ENCODE measurements at places on chromosomes 2 and 18.

- no peak for DNase-seq
Measured at GRCh38 chr2:112301973-112302372, 26.6 kb downstream of the ZC3H6 start.

DNA sequence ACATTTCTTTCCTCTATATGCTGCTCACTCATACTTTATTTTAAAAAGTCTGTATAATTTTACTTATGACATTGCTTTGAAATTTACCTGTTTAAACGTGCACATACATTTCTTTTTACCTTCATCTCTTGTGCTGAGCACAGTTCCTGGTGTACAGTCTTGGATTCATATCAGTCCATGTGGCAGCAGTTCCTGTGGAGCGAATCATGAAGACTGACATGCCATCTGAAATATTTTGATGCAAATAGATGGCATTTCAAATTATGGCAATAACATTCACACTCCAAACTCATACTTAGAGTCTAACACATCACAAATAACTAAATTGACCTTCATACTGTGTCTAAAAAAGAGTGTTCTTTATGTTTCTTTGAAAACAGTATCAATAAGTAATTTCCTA is 90.3 kb upstream of the CDH2 start:
- DNase-seq: no peak

DNA sequence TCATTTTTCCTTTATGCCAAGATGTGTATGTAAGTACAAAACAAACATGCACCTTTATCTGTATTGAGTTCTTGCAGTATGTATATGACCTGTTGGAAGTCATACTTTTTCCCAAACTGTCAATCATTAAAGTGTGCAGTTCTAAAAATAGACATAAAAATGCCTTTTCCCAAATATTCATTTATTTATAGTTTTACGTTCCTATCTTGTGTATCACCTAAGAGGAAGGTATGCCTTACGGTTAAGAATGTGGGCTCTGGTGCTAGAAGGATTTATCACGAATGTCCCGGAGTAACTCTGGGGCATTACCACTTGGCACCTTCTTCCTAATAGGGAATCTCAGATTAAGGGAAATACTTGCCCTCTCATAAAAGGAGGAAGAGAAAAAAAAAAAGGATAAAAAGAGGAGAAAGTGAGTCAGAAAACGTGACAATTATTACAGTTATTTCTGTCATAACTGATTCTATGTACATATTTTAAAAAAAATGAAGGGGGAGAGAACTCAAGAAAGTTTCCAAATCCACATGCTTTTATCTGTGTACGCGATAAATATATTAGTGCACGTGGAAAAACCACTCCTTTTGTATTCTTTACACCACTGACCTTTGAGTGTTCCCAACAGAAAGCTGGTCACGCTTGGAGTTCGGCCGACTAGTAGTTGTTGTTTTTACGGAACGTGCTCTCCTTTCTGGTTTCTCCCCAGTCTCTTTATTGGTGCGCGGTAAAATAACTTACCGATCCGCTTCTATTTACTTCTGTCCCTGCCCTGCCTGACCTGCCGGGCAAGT is 721 bp downstream of the MCEE start:
- no peak for DNase-seq

DNA sequence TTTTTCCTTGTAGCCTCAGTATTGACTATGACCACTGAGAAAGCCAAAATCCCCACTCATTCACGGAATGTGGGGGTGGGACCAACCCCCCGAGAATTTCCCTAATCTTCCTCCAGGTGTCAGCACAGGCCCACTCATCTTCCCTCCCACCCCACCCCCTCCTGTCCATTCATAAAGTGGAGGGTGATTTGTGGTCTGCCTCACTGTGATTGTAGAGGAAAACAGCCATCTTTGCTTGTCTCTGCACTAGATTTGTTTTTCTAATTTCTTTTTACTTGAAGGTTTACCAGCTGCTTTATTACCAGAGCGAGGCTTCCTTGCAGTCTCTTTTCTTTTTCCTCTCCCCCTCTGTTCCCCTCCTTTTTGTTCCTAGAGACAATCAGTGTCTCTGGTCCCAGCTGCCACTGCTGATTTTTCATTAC is 171.8 kb downstream of the ICOS start:
- DNase-seq: peak; percentile 77

- DNase-seq: peak; percentile 88
Measured at GRCh38 chr2:63050334-63051041, at the start of gene OTX1. OTX1 (plus strand) TSS chr2:63050830; CDS start chr2:63052991, 2,161 bp downstream.

DNA sequence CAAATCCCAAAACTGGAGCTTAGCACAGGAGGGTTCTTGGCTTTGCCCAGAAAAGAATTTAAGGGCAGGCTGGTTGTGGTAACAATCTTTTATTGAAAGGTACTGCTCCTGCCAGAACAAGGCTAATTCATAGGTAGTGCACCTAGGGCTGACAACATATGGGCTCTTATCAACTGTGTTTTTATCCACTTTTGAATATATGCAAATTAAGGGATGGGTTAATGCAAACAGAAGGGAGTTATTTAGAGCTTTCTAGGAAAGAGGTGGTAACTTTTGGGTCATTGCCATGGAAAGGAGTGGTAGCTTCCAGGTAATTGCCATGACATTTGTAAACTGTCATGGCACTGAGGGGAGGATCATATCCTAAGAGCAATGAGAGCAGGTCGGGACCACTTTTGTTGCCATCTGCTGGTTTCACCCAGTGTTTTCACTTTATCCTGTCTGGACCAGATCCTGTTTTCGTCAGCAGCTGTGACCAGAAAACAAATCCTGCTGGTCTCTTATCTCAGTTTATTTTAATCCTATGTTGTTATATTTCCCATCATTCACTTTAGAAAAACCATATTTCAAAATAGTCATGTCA is 981 bp downstream of the C2orf66 start:
- DNase-seq: no peak

DNA sequence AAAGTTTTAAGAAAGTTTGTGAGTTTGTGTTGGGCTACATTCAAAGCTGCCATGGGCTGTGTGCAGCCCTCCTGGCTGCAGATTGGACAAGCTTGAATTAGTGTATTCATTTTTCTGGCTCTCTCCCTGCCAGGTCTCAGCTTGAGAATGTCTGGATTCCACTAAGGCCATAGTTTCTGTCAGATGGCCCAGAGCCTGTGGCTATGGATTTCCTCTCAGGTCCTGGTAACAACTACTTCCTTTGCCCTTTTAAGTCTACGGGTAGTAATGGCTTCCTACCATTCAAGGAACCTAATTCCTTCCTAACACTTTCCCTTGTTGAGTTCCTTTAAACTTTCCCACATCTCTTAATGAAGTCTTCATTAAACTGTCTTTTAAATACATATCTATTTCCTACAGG is 24.3 kb upstream of the PSMD14 start:
- DNase-seq: no peak

DNA sequence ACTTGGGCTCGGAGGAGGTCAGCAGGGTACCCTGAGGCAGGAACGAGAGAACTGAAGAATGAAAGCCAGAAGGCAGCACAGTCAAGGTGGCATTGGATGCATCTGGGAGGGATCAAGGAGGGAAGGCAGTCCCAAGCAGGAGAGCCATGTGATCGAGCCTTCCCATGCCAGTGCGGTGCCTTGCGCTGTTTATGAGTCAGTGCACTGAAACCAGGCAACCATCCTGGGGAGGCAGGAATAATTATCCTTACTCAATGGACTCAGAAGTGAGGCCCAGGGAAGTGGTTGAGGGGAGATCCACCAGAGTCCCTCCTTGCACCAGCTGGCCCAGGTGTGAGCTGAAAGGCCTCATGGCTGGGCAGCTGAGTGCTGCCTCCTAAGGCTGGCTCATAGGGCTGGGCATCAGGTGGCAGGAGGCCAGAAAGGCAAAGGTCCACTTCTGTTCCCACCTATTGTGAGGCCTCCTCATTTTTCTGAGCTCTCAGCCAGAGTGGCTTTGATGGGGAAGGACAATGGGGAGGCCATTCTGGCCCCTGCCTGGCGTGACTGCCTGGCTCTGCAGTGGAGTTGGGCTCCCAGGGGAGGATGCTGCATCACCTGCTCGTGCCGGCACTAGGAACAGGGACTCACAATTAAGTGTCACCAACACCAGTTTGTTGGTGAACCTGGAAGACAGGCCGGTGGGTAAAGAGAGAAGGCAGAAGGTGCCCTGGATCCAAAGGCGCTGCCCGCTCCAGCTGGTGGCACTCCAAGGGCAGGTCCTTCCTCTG is 82.3 kb downstream of the TFCP2L1 start:
- no peak for DNase-seq

Data from activated CD8-positive, alpha-beta memory T cell treated with anti-CD3 and anti-CD28 coated beads, Interleukin-2, amount 10 ng/mL, durations not matched to agents 7 days and 5 days (primary cell).